ENCODE measurements at places on chromosomes 1 and 21.

DNA sequence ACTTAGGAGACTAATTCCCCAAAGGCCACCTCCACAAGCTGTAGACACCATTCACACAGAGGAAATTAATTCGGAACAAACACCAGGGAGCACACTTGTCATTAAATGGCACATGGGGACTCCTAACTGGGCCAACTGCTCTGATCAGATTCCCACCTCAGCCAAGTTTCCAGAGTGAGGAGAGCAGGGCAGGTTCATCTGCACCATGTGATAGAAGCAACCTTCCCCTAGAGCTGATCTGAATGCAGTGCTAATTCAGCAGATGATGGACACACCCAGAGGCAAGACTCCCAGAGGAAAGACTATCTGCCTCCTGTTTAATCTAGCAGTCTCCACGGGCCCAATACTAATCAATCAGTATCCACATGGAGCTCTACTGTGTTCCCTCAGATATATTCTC is 147.0 kb downstream of the VAV3 start:
- no peak for DNase-seq
- no peak overlapping the region for H3K4me3 ChIP-seq
- no peaks in the 10 kb centered on the region for H3K36me3 ChIP-seq
- H3K4me1 ChIP-seq: no peaks in the 10 kb centered on the region

DNA sequence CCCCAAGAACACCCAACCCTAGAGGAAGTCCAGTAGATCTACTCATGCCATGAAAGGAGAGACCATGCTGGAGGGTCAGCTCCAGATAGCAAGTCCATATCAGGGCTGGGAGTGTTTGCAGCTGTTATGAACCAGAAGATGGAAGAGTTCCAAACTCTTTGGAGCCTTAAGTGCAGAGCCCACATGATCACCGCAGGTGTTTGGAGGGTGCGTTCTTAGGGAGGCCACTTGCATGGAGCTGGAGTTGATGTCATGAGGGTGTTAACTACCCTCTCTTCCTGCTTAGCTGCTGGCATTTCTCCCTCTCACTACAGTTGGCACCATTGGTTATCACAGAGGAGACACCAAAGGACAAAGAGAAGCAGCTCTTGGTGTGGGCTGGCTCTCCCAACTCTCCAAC is 616.9 kb downstream of the AJAP1 start:
- peaks cover 97% of the 10 kb centered on the region for H3K27me3 ChIP-seq
- no peaks in the 10 kb centered on the region for H3K36me3 ChIP-seq
- H3K4me1 ChIP-seq: no peaks in the 10 kb centered on the region
- no peak overlapping the region for H3K27ac ChIP-seq
- H3K4me3 ChIP-seq: no peak overlapping the region
- DNase-seq: no peak

DNA sequence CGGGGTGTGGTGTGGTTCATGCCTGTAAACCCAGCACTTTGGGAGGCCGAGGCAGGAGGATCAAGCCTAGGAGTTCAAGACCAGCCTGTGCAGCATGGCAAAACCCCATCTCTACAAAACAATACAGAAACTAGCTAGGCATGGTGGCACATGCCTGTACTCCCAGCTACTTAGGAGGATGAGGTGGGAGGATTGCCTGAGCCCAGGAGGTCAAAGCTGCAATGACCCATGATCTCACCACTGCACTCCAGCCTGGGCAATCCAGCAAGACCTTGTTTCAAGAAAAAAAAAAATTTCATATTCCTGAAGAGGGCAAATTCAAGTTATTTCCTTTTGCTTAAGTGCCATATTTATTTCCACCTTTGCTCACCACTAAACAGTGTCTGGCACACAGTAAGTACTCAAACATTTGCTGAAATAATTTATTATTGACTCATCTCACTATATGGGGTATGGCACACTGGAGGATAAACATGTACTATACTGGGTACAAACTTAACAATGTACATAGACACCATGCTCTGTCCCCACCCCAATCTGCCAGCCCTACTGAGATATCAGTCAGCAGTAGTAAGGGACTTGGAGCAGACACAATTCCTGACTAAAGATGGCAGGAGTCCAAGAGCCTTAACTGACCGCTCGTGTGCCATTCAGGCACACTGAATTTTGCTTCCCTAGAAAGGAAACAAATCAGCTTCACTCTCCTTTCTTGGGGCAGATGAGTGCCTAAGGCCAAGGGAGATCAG is 15.5 kb downstream of the MEAF6 start:
- no peak for DNase-seq
- H3K4me3 ChIP-seq: no peak overlapping the region

- H3K4me1 ChIP-seq: peaks cover 4% of the 10 kb centered on the region
- DNase-seq: no peak
- H3K4me3 ChIP-seq: no peak overlapping the region
- no peaks in the 10 kb centered on the region for H3K36me3 ChIP-seq
- H3K27ac ChIP-seq: no peak overlapping the region
Observed at GRCh38 chr1:221601166-221601565, 140.7 kb downstream of the DUSP10 start.

DNA sequence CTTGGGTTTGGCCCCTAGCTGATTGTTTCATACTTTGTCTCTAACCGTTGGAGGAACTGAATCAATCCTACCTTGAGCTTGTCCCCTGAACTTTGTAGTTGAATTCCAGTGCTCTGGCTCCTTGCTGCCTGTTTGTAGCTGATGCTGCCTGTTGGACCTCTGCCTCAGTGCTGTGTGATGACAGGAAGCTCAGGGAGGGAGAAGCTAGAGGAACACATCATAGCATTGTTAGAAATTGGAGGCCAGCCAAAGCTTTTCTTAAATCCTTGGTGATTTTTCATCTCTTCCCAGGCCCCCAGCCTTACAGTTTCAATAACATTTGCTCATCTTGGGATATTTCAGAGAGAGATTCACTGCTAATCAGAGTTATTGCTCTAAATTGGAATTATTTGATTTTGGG is 34.0 kb downstream of the MACF1 start:
- DNase-seq: no peak
- H3K27me3 ChIP-seq: no peaks in the 10 kb centered on the region
- no peak overlapping the region for H3K27ac ChIP-seq
- peaks cover 22% of the 10 kb centered on the region for H3K4me1 ChIP-seq

- H3K36me3 ChIP-seq: no peaks in the 10 kb centered on the region
- DNase-seq: no peak
- H3K4me3 ChIP-seq: no peak overlapping the region
- no peak overlapping the region for H3K27ac ChIP-seq
- H3K4me1 ChIP-seq: no peaks in the 10 kb centered on the region
Observed at GRCh38 chr1:157932069-157932468, 61.4 kb upstream of the KIRREL1 start.

DNA sequence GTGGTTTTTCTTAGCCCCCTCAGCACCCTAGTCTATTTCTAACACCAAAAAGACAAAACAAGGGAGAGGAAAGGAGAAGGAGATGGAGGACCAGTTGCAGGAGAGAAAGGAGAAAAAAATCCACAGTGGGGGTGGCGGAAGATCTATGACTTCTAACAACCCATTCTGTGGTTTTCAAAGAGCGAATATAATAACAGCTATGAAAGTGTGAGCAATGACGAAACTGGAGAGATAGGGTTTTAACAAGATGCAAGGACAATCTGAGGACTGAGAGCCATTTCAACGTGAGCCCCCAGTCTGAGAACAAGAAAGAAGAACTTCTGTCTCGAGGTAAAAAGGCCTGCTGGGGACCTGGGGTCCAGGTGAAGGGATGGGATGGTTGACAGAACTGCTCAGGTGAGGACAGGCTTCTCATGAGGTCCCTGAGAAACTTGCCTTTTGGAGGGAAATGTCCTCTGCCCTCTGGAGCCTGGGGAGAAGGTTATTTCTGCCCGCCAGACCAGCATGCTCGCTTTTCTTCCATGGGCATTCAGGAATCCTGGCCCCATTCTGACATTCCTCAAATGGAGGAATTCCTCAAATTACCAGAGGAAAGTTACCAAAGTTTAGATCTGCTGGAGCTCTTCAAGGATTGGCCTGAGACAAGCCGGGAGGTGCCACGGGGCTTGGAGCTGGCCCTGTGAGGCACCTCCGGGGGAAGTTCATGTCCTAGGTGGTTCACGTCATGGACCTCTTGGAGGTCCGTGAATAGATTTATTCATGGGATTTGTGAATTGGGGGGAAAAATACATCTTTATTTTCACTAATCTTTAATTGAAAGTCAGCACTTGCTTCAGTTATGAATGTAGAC is at the start of gene CD160:
Gene CD160 (plus strand): TSS at position 270 of the 850 bp plus-strand sequence. CDS start 8,829 bp downstream, outside the sequence.
- no peak within 1 kb of the TSS for H3K27ac ChIP-seq
- H3K36me3 ChIP-seq: no peaks in the 10 kb centered on the region
- no peaks in the 10 kb centered on the region for H3K27me3 ChIP-seq
- H3K4me3 ChIP-seq: no peak within 1 kb of the TSS
- DNase-seq: no peak

GRCh38 chr1:228867951-228868730 is 132.9 kb downstream of the RHOU start:
- no peak overlapping the region for H3K4me3 ChIP-seq
- no peaks in the 10 kb centered on the region for H3K4me1 ChIP-seq
- no peaks in the 10 kb centered on the region for H3K27me3 ChIP-seq
- no peak for DNase-seq
- H3K27ac ChIP-seq: no peak overlapping the region
